Stomach (tissue), 19 donors: ENCODE measurements at places on chromosomes 11 and 22. TPM values are rescaled to one million over a fixed set of nuclear protein-coding genes. Genes with fewer than 3 reads are reported as not detected.
A peak's percentile ranks its signal among the peaks of the same experiment; 100 is the strongest.

GRCh38 chr11:17560281-17561110, 13.4 kb downstream of the OTOG start:
- H3K27me3 ChIP-seq, result peaks cover 10% of the 10 kb centered on the region
- H3K27ac ChIP-seq, result no peak overlapping the region
- no peaks in the 10 kb centered on the region for H3K36me3 ChIP-seq
- no peaks in the 10 kb centered on the region for H3K4me1 ChIP-seq
- DNase-seq, result no peak

DNA sequence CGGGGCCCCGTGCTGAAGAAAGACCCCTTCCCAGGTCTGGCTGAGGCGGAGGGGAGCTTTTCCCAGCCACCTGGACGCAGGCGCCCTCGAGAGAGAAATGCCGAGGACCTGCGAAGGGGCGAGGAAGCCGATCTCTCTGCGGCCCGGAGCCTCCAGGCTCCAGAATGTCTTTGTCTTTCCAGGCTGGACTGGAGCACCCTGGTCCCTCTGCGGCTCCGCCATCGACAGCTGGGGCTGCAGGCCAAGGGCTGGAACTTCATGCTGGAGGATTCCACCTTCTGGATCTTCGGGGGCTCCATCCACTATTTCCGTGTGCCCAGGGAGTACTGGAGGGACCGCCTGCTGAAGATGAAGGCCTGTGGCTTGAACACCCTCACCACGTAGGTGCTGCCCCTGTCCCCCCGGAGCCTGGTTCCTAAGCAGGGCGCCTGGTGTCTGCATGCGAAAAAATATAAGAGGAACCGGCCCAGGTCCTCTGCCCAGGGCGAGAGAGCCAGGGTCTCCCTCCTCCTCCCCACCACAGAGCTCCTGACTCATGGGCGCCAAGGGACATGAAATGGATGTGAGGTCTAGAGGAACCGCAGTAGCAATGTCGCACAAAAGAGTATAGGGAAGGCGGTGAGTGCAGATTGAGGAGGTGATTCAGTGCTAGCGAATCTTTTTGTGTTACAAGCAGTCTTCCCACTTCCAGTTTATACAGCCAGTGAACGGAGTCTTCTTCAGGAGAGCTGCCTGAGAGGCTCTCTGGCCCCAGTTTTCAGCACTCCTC, 11.0 kb downstream of the GLB1L2 start:
- DNase-seq, result no peak
- no peaks in the 10 kb centered on the region for H3K4me1 ChIP-seq
- no peaks in the 10 kb centered on the region for H3K27me3 ChIP-seq
- H3K36me3 ChIP-seq, result no peaks in the 10 kb centered on the region

DNA sequence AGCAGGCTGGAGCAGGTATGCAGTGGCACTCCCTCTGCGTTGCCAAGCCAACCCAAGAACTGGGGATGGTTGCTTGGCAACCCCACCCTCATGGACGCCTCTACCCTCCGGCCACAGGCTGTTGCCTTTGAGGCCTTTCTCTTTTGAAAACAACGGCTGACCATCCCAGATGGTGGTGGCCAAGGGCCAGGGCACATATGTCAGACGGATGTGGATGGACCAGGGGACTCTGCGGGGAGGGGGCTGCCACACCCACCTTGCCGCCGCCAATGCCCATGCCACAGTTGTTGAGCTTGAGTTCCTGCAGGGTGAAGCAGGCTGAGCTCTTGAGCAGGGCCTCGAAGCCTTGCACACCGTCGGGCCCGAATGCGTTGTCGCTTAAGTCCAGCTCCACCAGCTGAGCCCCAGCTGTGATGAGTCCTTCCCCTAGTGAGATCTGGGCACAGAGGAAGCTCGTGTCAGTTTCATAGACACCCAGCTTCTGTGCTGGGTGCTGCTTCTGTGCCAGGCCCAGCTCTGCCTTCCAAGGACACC, 21.5 kb downstream of the RANGAP1 start:
- no peak for DNase-seq
- no peaks in the 10 kb centered on the region for H3K4me1 ChIP-seq
- no peaks in the 10 kb centered on the region for H3K27me3 ChIP-seq

The OR2AG1 gene
- total RNA-seq, result not detected

GRCh38 chr11:106384429-106384828, 307.0 kb downstream of the AASDHPPT start:
- no peaks in the 10 kb centered on the region for H3K27me3 ChIP-seq
- H3K27ac ChIP-seq, result no peak overlapping the region
- no peaks in the 10 kb centered on the region for H3K36me3 ChIP-seq

DNA sequence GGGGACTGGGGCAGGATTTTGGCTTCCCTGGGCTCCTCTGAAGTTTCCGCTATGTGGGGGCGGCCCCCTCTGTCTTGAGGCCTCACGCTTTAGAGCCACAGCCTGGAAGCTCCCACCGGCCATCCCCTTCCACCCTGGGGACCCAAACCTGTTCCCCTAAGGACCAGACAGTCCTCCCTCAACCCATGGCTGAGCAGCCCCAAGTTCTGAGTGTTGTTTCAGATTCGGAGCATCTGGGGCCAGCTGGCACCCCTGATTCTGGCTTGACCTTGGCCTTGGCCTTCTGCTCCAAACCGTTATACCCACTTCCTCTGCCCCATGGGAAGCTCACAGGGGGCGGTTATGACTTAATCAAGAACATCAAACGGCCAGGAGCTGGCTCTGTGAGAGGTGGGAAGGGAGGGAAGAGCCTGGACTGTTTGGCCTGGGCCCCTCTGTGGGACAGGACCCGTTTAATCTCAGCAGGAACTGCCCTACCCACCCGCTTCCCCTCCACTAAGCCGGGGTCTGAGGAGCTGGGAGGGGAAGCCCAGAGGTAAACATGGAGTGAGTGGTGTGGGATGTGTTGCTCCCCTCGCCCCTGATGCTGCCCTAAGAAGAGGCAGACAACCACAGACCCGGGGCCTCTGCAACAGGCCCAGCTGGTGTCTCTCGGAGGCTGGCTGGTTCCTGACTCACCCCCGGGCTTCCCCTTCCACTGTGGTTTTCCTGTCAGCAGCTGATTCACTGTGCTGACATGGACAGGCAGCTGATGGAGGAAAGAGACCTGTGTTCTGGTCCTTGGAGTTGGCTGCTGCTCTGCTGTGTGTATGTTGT, 3.4 kb downstream of the CD82 start:
- peak; percentile 80 for DNase-seq
- no peaks in the 10 kb centered on the region for H3K27me3 ChIP-seq

GRCh38 chr11:65781152-65781961, 581 bp upstream of the AP5B1 start:
- H3K4me3 ChIP-seq, result peak overlapping the region; percentile 95
- peaks cover 21% of the 10 kb centered on the region for H3K36me3 ChIP-seq
- peaks cover 17% of the 10 kb centered on the region for H3K27me3 ChIP-seq
- peak overlapping the region; percentile 89 for H3K27ac ChIP-seq
- no peak for DNase-seq

The ACRV1 gene
- not detected for total RNA-seq

The GPHA2 gene
- not detected for total RNA-seq

- peaks cover 4% of the 10 kb centered on the region for H3K4me1 ChIP-seq
- no peak overlapping the region for H3K27ac ChIP-seq
- no peaks in the 10 kb centered on the region for H3K27me3 ChIP-seq
Measured at GRCh38 chr22:24685531-24686190, 82.7 kb downstream of the GGT1 start.

DNA sequence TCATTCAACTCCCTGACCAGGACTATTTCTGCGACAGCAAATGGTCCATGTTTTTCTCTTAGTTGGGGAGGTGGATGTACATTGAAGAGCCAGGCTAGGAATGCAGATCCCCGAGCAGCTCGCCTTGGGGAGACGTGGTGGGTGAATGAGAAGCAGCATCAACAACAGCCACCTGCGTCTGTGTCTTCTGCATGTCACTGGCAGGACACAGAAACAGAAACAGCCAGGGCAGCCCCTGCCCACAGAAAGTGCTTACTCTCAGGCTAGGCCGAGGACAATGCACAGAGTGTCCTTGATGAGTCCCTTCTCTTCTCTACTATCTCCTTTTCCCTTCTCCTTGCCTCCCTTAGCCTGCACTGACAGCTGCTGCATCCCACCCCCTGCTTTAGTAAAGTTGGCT, 541.9 kb upstream of the CADM1 start:
- peaks cover 6% of the 10 kb centered on the region for H3K27me3 ChIP-seq
- no peaks in the 10 kb centered on the region for H3K4me1 ChIP-seq
- H3K36me3 ChIP-seq, result no peaks in the 10 kb centered on the region
- no peak overlapping the region for H3K4me3 ChIP-seq

DNA sequence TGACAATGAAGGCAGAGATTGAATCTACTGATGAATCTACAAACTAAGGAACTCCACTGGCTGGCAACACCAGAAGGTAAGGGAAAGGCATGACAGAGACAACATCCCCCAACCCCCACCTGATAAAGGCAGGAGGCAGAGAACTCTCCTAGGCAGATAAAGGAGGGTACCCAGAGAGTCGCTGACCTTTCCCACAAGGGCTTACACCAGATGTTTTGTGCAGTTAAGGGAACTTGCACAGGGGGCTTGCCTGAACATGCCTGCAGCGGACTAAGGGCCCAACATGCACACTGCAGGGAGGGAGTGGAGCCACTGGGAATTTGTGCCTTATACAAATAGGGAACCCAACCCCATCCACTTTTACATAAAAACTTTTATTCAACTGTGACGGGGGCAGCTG, 1996.9 kb upstream of the RAG2 start:
- H3K27me3 ChIP-seq, result no peaks in the 10 kb centered on the region
- H3K27ac ChIP-seq, result no peak overlapping the region
- no peaks in the 10 kb centered on the region for H3K4me1 ChIP-seq
- DNase-seq, result no peak

- no peaks in the 10 kb centered on the region for H3K27me3 ChIP-seq
- no peak overlapping the region for H3K4me3 ChIP-seq
- H3K27ac ChIP-seq, result no peak overlapping the region
- H3K4me1 ChIP-seq, result peaks cover 16% of the 10 kb centered on the region
- H3K36me3 ChIP-seq, result no peaks in the 10 kb centered on the region
Measured at GRCh38 chr11:69500285-69501120, 19.0 kb downstream of the LINC01488 start.

- H3K36me3 ChIP-seq, result no peaks in the 10 kb centered on the region
- no peaks in the 10 kb centered on the region for H3K4me1 ChIP-seq
- no peak overlapping the region for H3K4me3 ChIP-seq
- DNase-seq, result no peak
- no peaks in the 10 kb centered on the region for H3K27me3 ChIP-seq
Measured at GRCh38 chr22:22248878-22249277, 4.3 kb downstream of the VPREB1 start.

The C22orf31 gene
- total RNA-seq, result not detected

DNA sequence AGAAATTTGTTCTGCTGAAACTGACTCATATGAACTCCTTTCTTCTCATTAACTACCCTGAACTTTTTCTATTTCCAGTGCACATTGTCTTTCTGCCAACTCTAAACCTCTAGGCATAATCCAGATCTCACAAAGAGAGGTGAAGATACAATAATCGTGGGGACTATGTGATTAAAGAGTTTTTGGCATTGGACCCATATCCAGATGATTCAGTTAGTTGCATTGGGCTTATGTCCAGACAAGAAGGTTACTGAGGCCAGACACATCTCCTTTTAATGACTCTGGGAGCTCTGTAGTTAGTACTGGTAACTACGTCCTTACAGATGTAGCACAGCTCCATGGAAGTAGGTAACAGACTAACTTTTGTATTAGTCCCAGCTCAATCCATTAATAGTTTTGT, 273.0 kb downstream of the CASP12 start:
- H3K4me3 ChIP-seq, result no peak overlapping the region
- H3K36me3 ChIP-seq, result no peaks in the 10 kb centered on the region
- no peaks in the 10 kb centered on the region for H3K27me3 ChIP-seq
- no peaks in the 10 kb centered on the region for H3K4me1 ChIP-seq

- H3K36me3 ChIP-seq, result no peaks in the 10 kb centered on the region
- DNase-seq, result no peak
- H3K4me3 ChIP-seq, result no peak overlapping the region
Measured at GRCh38 chr11:79845002-79845709, 404.3 kb upstream of the TENM4 start.

The DGAT2 gene
- 5.5 TPM for total RNA-seq
